ENCODE measurements at places on chromosomes 1 and 21.

DNA sequence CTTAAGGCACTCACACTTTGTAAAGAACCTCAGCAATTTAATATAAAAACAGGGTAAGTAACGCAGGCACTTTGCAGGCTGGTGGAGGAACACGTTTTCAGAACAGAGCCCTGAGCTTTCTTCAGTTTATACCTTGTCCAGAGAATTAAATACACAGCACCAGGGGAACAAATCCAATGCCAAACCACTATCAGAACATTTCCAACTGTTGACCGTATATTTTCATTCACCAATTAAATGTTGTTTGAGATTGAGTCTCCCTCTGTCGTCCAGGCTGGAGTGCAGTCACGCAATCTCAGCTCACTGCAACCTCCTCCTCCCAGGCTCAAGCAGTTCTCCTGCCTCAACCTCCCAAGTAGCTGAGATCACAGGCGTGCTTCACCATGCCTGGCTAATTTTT, 29.7 kb downstream of the CLSTN1 start:
- DNase-seq: no peak

DNA sequence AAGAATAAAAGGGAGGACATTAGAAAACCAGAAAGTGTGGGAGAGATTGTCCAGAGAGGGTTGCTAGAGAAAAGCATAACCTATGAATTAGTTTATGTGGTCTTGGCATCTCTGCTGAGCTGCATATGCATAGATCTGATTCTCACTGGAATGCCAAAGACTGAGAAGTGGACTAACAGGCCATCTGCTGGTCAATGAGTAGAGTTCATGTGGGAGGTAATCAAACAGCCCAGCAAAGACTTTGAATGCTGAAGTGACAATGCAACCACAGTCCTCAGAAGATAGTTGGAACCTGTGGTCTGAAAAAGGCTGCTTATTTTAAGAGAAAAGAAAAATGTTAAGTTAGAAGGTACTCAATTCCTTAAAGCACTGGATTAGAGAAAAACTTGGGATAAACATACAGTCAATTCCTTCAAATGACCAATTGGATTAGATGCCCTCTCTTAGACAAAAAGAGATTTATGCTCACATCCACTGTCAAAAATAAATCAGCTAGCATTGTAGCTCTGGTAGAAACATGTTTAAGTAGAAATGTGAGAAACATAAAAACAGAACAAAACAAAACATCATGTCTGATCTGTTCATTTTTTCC, 382.8 kb downstream of the AMY1C start:
- DNase-seq: no peak

DNA sequence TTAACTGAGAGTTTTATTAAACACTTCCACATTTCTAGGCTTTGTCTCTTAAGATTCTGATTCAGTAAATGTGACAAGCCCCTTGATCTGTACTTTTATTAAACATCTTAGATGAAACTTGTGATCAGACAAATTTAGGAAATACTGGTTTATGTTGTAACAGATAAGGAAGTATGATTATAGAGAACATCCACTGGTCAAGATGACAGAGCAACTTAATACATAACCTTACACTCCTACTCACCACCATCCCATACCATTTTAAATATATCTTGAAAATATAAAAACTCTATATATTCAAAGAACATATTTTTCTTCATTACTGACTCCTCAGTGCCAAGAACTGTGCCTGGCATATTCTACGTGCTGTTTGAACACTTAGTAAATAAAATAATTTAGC, 217.5 kb downstream of the LRRC40 start:
- no peak for DNase-seq

DNA sequence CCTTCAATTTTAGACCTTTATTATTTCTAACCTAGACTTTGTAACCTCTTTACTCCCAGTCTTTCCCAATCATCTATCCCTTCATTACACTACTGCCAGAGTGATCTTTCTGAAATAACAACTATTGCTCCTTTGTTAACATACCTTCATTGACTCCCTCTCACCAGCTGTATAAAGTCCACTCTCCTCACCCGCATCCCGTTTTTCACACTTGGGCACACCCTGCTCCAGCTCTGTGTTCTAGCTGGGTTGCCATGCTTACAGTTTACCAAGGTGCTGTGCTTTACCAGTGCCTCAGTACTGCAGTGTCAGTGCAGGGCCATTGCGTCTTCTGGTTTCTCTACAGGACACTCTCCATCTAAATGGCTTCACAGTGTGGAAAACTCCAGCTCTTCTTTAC, 148.2 kb downstream of the NFIA start:
- no peak for DNase-seq

DNA sequence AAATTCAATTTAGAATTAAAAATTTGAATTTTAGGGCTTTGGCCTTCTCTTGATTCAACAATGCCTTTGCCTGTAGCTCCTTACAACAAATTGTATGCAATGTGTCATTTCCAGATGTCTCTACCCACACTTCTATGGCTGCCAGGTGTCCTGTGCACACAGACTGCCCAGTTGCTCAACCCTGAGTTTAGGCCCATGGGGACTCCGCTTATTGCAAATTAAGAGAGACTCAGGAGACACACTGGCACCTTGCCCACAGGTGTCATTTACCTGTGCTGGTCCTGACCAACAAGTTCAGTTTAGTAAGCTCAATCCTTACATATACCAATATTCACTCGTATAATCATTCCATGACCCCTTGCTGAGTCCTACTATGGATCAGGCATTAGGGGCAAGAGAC, 236.1 kb downstream of the OMA1 start:
- DNase-seq: no peak

DNA sequence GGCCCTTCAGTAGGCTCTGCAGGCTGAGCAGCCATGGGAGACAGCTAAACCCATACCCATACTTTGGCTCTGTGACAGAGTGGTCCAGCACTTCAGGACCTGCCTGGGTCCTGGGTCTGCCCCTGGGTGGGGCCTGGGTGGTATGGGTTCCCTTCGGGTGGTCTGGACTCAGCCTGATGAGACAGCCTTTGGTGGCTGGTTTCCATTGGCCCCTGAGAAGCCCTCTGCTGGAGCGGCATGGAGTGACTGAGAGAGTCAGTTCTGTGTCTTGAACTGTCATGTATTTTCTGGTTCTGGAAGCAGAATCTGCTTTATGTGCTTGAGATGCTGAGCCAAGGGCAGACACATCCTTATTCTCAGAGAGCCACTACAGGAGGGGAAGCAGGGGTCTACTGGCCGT, 31.3 kb upstream of the KCNA2 start:
- no peak for DNase-seq

- DNase-seq: no peak
These were observed 55.0 kb downstream of the NFASC start for GRCh38 chr1:204925701-204926100.

DNA sequence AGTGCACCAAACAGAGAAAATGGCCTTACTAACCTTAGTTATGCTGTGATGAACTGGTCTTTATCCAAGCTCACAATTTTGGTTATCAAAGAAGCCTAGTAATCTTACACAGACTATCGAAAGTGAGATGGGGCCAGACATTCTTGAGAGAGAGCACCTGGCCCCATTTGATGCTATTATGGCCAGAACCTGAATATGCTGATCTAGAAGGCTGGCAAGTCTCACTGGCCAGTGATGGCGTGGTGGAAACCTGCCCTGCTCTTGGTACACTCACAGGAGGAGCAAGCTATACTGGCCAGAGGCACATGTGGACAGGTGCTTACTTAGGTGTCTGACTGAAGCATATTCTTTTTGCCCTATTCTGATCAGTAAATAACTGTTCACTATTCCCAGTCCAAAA, 357.8 kb upstream of the ZRANB2 start:
- DNase-seq: no peak

GRCh38 chr1:157829210-157829609, 9.3 kb upstream of the FCRL1 start:
- no peak for DNase-seq

DNA sequence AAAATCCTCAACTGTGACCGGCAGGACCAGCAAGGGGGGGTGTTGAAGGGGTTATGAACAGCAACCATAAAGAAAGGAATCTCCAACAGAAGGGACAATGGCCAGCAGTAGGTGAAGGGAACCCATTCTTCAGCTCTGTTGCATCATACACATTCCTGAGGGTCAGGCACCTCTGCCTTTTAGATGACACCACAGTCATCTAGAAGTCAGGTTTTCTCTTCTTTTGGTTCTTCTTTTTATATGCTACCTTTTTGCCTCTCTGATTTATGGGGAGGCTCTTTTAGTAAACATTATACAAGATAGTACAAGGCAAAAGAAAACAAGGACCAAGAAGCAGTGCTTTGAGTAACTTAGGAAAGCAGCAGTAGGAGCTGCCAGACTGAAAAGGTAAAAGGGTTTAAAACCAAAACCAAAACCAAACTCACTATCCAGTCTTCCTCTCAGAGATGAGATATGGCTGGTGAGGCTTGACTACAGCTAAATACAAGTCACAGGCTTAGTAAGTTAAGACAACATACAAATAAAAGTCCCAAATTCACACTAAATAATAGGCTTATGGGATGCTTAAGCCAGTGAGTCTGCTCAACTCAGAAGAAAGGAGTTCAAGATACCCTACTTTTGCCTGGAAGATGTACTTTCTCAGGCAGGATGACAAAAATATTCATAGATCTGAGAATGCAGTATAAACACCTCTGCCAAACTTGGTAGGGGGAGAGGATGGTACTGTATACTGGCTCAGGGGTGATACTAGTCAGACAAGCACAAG, 4.1 kb downstream of the TEX38 start:
- no peak for DNase-seq

DNA sequence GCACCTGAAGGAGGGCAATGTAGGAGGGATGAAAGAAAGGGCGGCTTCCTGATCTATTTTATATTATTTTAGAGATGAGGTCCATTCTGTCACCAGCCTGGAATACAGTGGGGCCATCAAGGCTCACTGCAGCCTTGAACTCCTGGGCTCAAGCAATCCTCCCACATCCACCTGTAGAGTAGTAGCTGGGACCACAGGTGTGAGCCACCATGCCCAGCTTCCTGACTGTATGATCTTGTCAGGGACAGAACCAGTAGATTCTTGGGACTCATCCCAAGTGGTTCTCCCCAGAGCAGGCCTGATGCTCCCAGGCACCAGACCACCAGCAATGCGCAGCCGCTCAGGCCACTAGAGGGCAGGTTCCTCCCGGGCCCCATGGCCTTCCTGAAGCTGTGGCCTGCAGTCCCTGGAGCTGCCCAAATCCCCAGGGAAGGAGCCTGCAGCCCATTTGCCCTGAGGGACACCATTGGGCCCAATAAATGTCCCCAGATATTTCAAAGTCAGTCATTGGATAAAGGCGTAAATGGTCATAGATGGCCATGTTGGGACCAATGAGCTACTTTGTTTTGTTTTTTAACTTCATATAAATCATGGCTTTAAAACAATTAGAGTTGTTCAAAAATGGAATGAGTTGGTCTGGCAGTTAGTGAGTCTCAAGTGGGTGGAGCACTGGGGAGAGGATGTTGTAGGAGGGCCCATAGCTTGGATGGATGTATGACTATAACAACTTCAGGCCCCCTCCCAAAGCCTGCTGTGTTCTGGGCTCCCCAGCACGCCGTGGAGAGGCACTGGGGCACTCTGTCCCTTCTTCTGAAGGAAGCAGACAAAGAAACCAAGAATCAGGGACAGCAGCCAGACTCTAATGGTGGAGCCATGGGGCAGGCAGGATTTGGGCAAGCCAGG, 44.7 kb upstream of the GOLT1A start:
- DNase-seq: peak; percentile 25

GRCh38 chr1:88562991-88563390, 121.1 kb upstream of the PKN2 start:
- no peak for DNase-seq

- no peak for DNase-seq
These were observed 23.7 kb upstream of the NFIA start for GRCh38 chr1:61058483-61059245.

DNA sequence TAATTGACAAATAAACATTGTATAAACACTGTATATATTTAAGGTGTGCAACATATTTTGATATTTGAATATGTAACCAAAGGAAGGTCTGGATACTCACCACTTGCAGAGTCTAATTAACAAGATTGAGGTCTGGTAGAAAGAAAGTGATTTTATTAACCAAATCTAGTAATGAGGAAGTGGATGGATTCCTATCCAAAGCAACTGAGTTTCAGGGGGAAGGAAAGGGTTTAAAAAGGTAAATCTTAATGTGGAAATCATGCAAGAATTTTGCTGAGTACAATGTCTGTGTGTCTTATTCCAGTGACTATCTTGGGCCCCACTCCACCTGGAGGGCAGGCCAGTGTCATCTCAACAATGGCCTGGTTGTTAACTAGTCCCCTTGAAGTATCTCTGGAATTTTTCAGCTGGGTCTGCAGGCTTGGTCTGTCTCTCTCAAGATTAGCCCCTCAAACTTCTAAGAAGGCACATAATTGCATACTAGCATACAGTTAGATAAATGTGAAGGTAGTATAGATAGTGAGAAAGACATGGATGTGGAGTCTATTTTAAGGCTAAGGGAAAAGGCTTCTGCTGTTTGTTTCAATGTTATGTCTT, 262.7 kb upstream of the RGS18 start:
- no peak for DNase-seq

GRCh38 chr1:240086726-240087125, 5.0 kb upstream of the FMN2 start:
- DNase-seq: no peak

GRCh38 chr21:14864211-14865021, 200.4 kb downstream of the NRIP1 start:
- DNase-seq: peak; percentile 15

- DNase-seq: no peak
These were observed 13.0 kb downstream of the CAPN8 start for GRCh38 chr1:223652436-223652941.

DNA sequence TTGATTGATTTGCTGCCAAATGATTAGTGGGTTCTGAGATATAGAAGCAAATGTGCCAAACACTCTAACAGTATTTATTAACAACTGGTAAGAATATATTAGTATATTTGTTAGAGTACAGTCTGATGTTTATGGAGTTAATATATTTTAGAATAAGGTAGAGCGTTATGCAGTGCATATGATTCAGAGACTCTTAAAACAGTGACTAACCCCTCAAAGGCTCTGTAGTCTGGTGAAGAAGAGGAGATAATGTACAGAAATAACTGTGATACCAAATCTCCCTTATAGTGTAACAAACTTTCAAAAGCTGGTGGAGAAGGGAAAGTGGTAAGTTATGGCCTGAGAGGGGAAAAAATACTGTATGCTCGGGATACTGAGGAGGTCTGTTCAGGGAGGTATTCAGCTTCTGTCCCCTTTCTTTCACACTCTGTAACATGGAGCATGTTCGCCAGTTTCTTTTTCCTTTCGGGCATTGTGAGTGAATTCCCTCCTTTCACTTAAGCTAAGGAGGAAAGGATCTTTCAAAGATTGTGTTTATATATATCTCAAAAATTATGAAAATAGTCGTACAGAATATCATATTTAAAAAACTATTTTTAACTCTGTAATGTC, 121.2 kb downstream of the ADGRL2 start:
- DNase-seq: no peak

All from stimulated activated CD8-positive, alpha-beta memory T cell treated with anti-CD3 and anti-CD28 coated beads, Interleukin-2, amount 100 ng/mL, for 48 hours (primary cell).